ENCODE measurements at places on chromosomes 3 and 15.

DNA sequence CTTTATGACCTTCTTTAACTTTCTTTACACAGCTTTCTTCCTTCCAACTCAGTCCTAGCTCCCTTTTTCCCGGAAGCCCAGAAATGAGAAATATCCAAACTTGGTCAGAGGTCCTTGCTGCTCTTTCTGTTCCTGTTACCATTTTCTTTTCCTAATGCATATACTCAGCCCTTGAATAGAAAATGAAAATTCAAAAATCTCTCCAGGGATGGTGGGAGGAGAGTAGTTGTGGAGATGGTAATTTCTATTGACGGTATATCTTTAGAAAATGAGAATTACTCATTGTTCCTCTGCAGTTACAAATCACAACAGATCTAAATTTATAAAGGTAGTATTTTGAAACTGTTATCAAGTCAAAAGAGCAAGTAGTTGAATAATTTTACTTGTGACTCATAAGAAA is 255.1 kb downstream of the NEK10 start:
- DNase-seq, result no peak

DNA sequence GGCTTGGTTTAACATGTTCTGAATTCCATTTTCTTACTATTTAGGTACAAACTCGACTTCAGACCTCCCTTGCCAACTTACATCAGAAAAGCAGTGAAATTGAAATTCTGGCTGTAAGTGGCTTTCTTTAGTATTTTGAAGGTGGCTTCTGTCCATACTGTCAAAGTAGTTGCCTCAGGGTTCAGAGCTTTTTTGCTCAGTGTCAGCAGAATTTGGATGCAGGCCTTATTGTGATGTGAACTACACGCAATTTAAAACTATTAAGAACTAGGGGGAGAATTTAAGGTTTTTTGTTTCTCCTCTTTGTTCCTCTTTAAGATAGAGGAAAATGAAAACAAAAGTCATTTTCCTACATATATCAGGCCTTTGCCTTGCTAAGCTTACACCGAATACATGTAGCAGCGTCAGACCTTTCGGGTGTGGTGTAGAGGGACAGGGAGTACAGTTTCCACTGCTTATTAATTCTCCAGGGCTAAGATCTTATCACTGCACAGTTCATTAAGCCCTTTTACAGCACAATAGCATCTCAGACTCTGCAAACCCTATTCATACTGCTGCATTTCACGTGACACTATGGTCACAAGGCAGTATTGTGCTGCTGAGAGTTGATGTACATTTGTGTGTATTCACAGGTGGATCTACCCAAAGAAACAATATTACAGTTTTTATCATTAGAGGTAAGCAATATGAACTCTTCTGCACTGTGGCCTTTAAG is 6.7 kb downstream of the SRP14 start:
- DNase-seq, result no peak

DNA sequence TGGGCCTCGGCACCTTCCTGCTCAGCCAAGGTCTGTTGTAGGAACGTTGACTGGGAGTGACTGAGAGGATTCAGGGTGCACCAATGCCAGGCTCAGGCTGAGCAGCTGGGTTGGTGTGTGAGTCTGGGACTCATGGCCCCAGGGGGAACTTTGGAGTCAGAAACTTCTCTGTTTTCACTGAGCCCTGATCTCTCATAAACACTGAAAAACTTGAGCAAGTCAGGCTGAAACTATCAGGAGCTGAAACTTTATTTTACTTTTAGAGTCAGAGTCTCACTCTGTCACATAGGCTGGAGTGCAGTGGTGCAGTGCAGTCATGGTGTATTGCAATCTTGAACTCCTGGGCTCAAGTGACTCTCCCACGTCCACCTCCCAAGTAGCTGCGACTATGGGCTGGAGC is 3.0 kb downstream of the TRAK1 start:
- DNase-seq, result no peak

DNA sequence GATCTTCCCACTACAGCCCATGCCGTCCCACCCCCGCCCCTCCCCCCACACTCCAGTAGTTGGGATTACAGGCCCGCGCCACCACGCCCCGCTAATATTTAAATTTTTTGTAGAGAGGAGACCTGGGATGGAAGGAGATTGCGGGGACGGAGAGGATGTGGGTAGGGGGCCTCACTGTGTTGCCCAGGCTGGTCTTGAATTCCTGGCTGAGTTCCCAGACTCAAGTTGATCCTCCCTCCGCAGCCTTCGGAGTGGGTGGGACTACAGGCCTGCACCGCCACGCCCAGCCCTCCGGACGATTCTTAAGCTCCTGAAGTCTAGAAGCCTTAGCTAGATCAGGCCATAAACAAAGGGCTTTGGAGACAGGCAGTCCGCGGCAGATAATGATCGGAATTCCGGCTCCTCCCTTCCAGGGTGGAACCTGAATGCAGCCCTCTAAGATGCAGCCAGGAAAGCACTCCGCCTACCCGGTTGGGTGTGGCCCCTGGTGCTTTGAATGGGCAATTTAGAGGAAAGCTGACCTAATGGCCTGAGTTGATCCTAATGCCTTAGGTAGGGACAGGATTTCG is at the start of gene DPPA2:
DPPA2 (minus strand) TSS at position 356 of the 569 bp plus-strand sequence. CDS start 1,975 bp downstream, outside the sequence.
- DNase-seq, result no peak

GRCh38 chr3:127978636-127979035 is 63.6 kb downstream of the KBTBD12 start:
- no peak for DNase-seq

All from erythroblast (primary cell).